ENCODE measurements at places on chromosomes 7 and 10.

DNA sequence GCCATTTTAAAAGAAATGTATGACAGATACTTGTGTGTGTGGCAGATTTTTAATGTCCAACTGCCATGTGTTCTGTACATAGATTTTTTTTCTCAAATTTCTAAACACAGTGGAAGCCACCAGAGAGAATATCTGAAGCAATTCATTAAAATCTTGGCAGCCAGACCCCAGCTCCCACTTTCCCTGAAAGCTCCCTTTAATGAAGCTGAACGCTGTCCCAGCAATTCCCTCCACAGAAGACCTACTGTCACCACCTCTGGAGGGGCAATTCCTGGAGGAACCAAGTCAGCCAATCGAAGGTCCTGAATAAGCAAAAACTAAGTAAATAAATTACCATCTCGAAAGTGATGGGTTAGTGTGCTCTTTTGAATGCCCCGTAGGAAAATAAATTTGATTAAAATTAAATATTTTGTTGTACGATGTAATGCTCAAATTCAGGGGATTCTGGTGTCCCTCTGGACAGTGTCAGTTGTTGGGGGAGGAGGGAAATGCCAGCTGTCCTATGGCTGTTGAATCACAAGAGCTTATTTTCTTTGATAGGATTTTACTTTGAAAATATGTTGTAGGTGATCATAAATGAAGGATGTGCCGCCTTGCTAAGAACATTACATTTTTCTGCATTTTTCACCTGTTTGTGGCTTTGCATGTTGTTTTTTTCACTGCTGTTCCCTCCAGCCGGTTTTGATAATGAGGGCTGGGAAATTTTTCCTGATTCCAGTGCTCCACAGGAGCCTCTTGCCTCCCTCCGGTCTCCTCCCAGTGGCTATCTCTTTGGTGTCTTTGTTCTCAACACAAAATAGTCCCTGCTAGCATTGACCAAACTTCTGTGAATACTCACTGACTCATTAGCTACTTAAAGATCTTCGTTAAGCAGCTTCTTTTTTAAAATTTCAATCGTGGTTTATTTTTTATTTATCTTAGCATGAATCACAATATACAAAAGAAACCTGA, 9.2 kb upstream of the GSAP start:
- DNase-seq: peak; percentile 75

GRCh38 chr10:30199376-30200016, 140.1 kb upstream of the JCAD start:
- no peak for DNase-seq

GRCh38 chr7:46286356-46286755, 365.3 kb upstream of the IGFBP3 start:
- DNase-seq: peak; percentile 27

DNA sequence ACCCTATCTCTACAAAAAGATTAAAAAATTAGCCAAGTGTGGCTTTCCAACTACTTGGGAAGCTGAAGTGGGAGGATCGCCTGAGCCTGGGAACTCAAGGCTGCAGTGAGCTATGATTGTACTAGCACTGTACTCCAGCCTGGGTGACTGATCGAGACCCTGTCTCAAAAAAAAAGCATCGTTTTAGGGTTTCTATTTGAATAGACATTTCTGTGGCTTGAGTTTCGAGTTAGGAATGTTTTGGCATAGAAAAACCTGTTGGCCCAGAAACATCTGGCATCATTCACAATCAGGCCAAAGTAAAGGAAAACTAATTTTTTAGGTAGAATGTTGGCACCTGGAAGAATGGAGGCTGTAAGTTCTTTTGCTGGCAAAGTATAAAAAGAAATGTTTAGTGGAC, 72.4 kb downstream of the AUTS2 start:
- DNase-seq: no peak

DNA sequence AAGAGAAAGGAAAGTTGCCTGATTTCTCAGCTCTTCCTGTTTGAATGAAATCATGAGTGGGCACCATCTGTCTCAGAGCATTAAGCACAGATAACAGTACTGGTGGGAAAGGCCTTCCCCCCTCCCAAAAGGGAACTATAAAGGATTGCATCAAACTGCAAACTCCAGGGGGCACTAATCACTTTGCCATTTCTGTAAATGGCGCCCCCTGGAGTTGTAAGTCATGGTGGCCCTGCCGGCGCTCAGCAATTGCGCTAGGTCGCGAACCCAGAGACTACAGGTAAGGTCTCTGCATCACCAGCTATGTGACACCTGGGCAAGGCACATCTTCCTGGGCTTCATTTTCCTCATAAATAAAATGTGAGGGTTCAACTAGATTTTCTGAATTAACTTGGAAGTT, 11.1 kb downstream of the LRRC4 start:
- no peak for DNase-seq

GRCh38 chr10:101693978-101694673, 844 bp downstream of the FBXW4 start:
- peak; percentile 39 for DNase-seq

DNA sequence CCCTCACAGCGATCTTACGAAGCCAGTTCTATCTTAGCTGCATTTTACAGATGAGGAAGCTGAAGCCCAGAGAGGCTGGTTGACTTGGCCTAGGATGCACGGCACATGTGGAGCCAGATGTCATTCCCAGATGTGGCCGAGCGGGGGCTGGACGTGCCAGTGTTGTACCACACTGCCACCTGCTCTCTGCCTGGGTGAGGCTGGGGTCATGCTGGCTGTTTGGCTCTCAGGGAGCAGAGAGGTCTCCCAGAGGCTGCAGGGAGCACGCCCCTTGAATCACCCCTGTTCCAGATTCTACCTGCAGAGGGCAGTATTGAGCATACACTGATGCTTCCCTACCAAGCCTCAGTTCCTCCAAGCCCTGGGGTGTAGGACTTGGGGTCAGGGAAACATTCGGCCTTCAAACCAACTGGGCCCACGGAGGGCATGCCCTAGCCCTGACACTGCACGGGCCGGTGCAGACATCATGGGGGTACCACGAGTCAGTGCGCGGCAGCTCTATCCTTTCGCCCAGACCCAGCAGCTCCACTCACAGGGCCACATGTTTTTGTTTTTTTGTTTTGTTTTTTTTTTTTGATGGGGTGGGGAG, 3.8 kb upstream of the GTF2IRD1 start:
- peak; percentile 46 for DNase-seq

DNA sequence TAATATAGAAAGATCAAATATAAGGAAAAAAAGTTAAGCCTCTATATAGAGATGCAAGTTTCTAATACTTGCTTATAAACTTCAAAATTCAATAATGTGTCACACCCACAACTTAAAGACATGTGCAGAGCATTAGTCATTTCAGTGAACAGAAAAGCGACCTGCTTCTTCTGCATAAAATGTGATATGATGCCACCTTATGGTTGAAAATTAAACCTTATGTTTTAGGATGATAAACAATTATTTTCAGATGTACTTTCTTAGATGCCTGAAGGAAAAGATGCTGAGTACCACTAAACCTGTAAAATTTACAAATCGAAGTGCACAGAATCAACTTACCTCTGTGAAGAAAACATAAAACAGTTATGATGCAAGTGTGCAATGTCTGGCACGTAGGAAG, 96.0 kb downstream of the MTERF1 start:
- peak; percentile 43 for DNase-seq

All from RCC 7860 (cell line).